ENCODE measurements at places on chromosomes 12 and 14. TPM values are rescaled to one million over a fixed set of nuclear protein-coding genes. Genes with fewer than 3 reads are reported as not detected.

- no peak for DNase-seq
- no peak overlapping the region for H3K4me3 ChIP-seq
- peaks cover 34% of the 10 kb centered on the region for H3K27me3 ChIP-seq
- H3K27ac ChIP-seq, result no peak overlapping the region
- H3K36me3 ChIP-seq, result no peaks in the 10 kb centered on the region
Observed at GRCh38 chr14:70278281-70278680, 81.2 kb downstream of the COX16 start.

GRCh38 chr12:124391340-124392261 is 96.7 kb downstream of the RFLNA start:
- peak overlapping the region; percentile 89 for H3K27ac ChIP-seq
- H3K27me3 ChIP-seq, result no peaks in the 10 kb centered on the region
- peaks cover 5% of the 10 kb centered on the region for H3K36me3 ChIP-seq

Gene CMA1
- polyA plus RNA-seq, result not detected

Gene HOXC4
- 1.0 TPM for polyA plus RNA-seq

DNA sequence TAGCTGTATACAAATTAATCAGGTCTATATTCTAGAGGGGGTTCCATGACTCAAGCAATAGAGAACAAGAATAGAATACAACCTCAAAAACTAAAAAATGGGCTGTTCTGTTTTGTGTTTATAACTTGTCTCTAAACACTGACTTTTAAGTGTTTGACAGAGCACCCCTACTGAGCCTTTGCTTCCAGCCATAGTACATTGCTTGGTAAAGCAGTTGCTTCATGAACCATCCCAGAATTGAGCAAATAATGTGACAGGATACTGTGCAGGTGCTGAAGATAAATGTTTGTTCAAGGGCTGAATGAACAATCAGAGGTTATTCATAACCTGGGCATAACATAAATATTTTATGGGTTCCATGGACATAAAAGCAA is 11.5 kb downstream of the SPTSSA start:
- H3K27me3 ChIP-seq, result no peaks in the 10 kb centered on the region
- no peak overlapping the region for H3K4me3 ChIP-seq
- DNase-seq, result no peak
- H3K36me3 ChIP-seq, result no peaks in the 10 kb centered on the region

DNA sequence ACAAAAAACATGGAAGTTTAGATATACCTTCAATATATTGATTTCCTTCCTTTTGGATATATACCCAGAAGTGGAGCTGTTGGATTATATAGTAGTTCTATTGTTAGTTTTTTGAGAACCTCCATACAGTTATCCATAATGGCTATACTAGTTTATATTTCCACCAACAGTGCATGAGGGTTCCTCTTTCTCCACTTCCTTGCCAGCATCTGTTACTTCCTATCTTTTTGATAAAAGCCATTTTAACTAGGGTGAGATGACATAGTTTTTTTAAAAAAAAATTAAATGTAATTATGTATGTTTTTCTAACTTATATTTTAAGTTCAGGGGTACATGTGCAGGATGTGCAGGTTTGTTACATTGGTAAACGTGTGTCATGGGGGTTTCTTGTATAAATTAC is 10.0 kb upstream of the SLC38A4 start:
- no peak overlapping the region for H3K4me3 ChIP-seq
- H3K36me3 ChIP-seq, result peaks cover 13% of the 10 kb centered on the region
- H3K27ac ChIP-seq, result no peak overlapping the region
- H3K4me1 ChIP-seq, result peaks cover 12% of the 10 kb centered on the region

DNA sequence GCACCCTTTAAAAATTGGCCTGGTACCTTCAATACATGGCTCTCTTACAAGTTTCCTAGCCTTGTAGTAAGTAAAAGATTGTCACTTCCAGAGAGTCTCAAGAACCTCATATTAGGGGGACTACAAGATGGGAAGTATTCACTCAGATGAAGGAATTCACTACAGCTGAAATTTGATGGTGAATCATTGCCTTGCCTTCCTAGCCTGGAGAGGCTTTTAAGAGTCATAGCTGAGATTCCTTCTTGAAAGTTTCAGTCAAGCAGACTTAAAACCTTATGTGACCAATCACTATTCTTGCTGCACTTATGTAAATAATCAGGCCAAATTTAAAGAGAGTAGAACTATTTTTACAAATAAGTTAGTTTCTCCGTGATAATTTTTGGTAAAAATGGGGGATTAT is 451.6 kb downstream of the TRHDE start:
- no peaks in the 10 kb centered on the region for H3K36me3 ChIP-seq
- H3K4me3 ChIP-seq, result no peak overlapping the region
- H3K27ac ChIP-seq, result no peak overlapping the region

GRCh38 chr14:71536927-71537772 is 395.1 kb upstream of the RGS6 start:
- DNase-seq, result no peak
- H3K27me3 ChIP-seq, result no peaks in the 10 kb centered on the region
- peaks cover 66% of the 10 kb centered on the region for H3K4me1 ChIP-seq
- peaks cover under 1% of the 10 kb centered on the region for H3K36me3 ChIP-seq

DNA sequence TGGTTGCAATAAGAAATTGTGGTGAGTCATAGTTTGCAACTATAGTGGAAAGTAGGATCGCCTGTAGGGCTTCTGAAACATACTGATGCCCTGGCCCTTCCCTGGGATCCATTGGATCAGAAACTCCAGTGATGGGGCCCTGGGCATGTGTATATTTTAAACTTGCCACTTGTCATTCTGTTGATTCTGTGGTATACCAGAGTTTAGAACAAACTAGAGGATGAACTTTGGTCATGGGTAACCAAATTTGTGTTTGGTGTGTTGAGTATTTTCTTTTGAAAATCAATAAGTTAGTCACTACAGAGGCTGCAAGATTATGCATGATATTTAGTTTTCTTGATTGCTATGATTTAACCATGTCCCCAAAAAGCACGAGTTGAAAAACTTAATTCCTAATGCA is 142.2 kb downstream of the SLC15A5 start:
- DNase-seq, result no peak
- H3K36me3 ChIP-seq, result no peaks in the 10 kb centered on the region
- H3K4me1 ChIP-seq, result no peaks in the 10 kb centered on the region
- H3K4me3 ChIP-seq, result no peak overlapping the region
- H3K27ac ChIP-seq, result no peak overlapping the region
- no peaks in the 10 kb centered on the region for H3K27me3 ChIP-seq

Gene SLC4A8
- 0.51 TPM for polyA plus RNA-seq

DNA sequence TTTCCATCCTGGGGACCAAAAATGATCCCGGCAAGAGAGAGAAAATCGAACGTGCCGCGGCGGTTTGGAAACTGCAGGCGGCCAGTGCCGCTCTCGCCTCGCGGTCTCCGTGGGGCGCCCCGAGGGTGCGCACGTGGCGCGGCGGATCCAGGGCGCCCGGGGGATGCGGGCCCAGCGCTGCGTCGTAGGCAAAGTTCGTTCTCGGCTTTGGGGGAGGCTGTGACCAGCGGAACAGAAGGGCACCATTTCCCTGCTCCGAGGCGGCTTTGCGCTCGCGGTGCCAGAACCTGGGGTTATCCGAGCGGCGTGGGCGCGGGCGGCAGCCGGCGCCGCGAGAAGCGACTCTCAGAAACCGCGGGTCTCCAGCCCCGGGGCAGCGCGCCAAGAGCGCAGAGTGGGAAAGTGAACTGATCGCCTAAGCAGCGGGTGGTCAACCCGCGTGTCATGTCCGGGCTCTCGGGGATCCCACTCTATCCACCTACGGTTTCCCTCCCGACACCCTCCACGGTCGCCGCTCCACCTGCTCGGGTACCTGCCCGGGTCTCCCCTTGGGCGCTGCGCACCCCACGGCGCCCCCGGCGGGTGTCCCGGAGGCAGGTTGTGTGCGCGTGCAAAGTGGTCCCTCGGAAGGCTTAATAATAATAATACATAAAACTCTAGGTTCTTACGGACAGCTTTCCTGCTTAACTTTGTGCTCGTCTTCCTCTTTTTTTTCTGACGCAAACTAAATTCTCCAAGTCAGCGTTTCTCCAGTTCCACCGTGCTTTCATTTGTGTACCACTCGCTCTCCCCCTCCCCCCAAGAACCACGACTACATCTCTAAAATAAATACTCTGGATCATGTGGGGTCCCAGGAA is 1.2 kb downstream of the ESRRB start:
- no peaks in the 10 kb centered on the region for H3K36me3 ChIP-seq
- no peak overlapping the region for H3K4me3 ChIP-seq
- peak overlapping the region; percentile 28 for H3K27ac ChIP-seq
- no peak for DNase-seq
- peaks cover 89% of the 10 kb centered on the region for H3K27me3 ChIP-seq

DNA sequence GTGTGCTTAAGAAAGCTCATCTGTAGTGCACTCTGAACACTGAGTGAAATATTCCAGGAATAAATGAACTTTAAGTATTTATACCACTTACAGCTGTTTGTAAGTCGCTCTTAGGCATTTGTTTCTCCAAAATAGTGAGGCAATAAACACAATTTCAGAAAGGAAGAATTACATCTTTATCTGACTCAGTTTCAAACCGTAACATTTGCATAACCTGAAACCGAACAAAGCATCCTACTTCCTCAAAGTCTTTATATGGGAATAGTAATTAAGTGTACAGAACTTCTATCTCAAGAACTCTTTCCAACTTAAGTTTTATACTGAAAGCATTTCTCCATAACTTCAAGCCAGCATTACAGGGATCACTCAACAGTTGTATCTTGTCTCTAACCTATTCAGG is 58.4 kb downstream of the SOX5 start:
- no peaks in the 10 kb centered on the region for H3K27me3 ChIP-seq
- no peak overlapping the region for H3K4me3 ChIP-seq
- no peaks in the 10 kb centered on the region for H3K4me1 ChIP-seq
- no peaks in the 10 kb centered on the region for H3K36me3 ChIP-seq

Gene FLRT2
- polyA plus RNA-seq, result not detected

DNA sequence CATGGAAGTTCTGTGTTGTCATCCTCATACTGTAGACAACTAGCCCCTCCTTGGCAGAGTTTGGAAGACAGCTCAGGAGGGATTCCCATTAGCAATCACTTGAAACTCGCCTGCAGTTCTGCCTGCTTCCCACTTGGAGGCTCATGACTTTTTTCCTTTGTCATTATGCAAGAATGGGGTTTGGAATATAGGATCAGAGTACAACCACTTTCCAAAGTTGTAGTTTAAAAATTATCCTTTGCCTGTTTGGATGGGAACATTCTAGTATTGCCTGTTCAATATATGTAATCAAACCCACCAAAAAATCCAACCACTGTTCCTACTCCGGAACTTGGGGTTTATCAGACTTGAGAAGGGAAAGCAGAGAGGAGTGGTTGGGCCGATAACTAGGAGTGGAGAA is 2.1 kb upstream of the GPD1 start:
- H3K4me1 ChIP-seq, result peaks cover 23% of the 10 kb centered on the region
- H3K4me3 ChIP-seq, result no peak overlapping the region
- no peaks in the 10 kb centered on the region for H3K27me3 ChIP-seq
- H3K27ac ChIP-seq, result no peak overlapping the region
- DNase-seq, result no peak

Gene KLRD1
- 0.84 TPM for polyA plus RNA-seq

Gene KRT6C
- not detected for polyA plus RNA-seq

Gene SDSL
- not detected for polyA plus RNA-seq

DNA sequence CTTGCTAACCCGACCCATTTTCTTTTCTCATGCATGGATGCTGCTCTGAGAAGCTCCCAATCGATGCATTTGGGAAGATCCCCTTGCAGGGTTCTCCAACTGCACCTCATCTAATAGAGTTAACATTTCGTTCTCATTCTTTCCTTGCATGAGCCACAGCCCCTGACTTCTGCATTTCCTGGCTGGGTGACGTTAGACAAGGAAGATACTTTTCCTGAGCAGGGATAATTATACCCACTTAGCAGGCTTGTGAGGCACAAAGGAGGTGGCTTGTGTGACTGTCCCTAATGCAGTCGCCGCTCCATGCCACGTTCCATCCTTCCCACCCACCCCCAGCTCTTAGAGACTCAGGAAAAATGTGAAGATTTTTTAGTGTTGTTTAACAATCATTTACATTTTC is 195.1 kb downstream of the CHST11 start:
- H3K4me1 ChIP-seq, result peaks cover 46% of the 10 kb centered on the region
- peak overlapping the region; percentile 1 for H3K27ac ChIP-seq
- H3K36me3 ChIP-seq, result peaks cover 7% of the 10 kb centered on the region
- no peak overlapping the region for H3K4me3 ChIP-seq
- H3K27me3 ChIP-seq, result no peaks in the 10 kb centered on the region
